ENCODE measurements at places on chromosomes 1 and 21. TPM values are rescaled to one million over a fixed set of nuclear protein-coding genes. Genes with fewer than 3 reads are reported as not detected.

The MAN1C1 gene
- total RNA-seq: 9.4 TPM

The FAM163A gene
- total RNA-seq: not detected

The PKP1 gene
- not detected for total RNA-seq

The CCDC181 gene
- not detected for total RNA-seq

The DNASE2B gene
- total RNA-seq: not detected

The KMO gene
- not detected for total RNA-seq

All from T-helper 1 cell treated with Interleukin-12 subunit alpha and Interleukin-12 subunit beta and Interleukin-4 antibody, amounts not matched to agents 30 ng/mL and 1 ng/mL, for 36 hours (primary cell).